ENCODE measurements at places on chromosomes 3 and 15.

DNA sequence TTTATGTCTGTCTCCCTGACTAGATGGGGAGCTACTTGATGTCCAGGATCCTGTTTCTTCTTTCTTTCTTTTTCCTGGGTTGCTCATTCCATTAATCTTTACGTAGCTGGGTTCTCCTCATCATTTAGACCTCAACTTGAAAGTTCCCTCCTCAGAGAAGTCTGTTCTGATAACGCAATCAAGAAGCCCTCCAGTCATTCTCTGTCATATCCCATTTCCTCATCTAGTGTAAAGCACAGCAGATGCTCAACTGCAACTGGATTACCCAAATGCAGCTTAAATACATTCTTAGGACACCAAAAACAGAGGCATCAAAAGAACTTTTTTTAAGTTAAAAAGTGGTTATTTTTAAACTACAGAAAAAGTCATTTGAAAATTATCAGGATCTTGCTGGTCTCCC is 51.7 kb upstream of the ST3GAL6 start:
- DNase-seq = no peak

DNA sequence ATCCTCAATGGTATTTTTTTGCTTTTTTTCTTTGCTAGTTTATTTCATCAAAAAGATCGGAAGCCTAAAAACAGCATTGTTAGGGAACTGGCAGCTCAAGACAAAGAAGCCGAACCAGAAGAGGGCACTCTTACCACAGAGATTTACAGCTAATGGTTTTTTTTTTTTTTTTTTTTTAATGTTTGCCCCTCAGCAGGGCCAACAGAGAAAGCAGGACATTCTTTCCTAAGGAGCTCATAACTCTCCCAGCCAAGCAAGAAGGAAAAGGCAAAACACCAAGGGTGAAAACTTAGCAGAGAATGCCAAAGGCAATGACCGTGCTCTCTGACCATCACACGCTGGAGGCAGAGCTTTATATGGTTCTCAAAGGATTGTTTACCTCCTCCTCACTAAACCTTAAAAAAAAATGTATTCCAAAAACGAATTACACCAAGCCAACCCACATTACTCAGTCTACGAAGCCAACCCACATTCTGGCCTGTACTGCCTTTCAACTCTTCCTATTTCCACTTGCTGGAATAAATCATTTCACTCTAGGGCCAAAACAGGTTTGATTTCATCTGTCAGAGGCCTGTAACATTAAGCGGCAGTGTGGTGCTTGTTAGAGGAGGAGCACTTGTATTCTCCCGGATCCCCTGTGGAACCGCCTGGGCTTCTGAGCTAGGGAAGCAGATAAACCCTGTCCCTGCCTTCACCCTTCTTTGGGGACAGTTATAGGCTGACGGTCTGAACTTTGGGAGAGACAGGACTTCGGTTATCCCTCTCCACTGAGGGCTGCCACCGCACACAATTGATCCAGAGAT is 35.6 kb upstream of the GYG1 start:
- peak; percentile 9 for DNase-seq

GRCh38 chr15:61151791-61152190 is 77.3 kb downstream of the RORA start:
- DNase-seq = no peak

- DNase-seq = no peak
These were observed 11.7 kb upstream of the DUSP7 start for GRCh38 chr3:52068055-52068571.

DNA sequence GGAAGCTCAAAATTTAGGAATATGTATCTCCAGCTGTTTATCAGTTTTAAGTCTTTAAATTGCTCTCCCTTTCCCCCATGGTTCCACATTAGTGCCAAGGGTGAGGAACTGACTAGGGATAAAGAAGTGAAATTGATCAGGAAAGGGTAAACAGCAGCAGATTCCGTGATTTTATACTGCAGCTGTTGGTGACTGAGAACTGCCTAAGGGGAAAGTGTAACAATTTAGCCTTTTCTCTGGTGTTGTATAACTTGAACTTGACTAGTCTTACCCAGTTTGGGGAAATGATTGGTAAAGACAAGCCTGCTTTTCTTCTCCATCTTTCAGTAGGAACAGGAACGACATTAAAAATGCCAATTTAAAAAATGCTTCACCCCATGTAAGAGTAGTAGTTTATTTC is 5.0 kb downstream of the SPRED1 start:
- DNase-seq = no peak

- DNase-seq = no peak
These were observed 207.3 kb downstream of the GABRB3 start for GRCh38 chr15:26565542-26565941.

DNA sequence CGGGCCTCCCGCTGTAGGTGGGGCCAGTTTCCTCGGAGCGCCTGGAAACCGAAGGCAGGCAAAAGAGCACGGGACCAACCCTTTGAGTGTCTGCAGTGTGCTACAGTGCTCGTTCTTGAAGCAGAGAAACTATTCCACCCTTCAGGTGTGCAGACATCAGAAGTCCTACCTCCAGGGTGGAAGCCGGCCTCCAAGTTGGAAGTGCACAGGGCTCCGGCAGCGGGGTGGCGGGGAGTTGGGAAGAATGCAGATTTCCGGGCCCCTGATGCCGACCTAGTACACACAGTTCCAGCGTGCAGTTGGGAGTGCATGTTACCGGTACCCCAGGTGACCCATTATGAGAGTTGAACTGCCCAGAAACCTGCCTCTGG is 3.0 kb downstream of the KLF13 start:
- no peak for DNase-seq

GRCh38 chr3:11671648-11672100 is 28.0 kb upstream of the VGLL4 start:
- no peak for DNase-seq

- no peak for DNase-seq
These were observed 94.6 kb upstream of the NANOGP8 start for GRCh38 chr15:35179739-35180138.

DNA sequence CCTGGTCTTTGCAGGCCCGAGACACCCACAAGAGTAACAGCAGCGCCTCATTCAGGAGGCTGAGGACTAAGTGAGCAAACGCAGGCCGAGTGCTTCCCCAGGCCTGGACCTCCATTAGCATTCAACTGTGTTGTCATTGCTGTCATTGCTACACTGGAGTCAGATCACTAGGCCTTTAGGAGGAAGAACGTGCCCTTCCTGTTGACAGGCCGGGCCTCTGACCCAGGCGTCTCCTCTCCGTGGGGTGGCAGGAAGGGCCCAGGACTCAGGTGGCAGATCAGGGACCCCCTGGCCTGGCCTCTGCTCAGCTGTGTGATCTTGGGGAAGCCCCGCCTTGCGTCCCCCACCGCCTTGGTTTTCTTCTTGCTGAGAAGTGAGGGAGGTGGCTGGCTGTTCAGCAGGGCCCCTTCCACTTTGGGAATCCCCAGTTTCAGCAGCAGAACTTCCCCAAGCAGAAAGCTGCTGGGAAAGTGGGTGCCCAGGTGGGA is 19.1 kb downstream of the ZDHHC19 start:
- DNase-seq = no peak

GRCh38 chr15:50107591-50108408 is 11.2 kb downstream of the ATP8B4 start:
- no peak for DNase-seq

- DNase-seq = no peak
These were observed 47.2 kb upstream of the SLC6A11 start for GRCh38 chr3:10768708-10769394.

DNA sequence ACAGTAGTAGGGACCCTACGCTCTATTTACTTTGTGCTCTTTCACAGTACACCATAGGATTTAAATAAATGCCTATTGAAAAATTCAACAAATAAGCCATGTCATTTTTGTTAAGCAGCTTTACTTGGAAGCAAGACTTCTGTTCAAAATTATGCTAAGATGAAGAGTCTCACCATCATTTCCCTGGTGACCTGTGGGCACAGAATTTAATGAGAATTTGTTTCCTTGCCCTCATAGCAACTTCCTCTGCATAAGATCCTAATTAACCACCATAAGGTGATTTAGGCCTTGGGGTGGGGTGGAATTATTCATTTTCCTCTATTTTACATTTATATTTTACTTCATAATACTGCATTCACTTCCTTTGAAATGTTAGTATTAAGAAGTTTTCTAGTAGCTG is 70.5 kb downstream of the CHL1 start:
- no peak for DNase-seq

- no peak for DNase-seq
These were observed 150.8 kb upstream of the KCNMB2 start for GRCh38 chr3:178385280-178385952.

DNA sequence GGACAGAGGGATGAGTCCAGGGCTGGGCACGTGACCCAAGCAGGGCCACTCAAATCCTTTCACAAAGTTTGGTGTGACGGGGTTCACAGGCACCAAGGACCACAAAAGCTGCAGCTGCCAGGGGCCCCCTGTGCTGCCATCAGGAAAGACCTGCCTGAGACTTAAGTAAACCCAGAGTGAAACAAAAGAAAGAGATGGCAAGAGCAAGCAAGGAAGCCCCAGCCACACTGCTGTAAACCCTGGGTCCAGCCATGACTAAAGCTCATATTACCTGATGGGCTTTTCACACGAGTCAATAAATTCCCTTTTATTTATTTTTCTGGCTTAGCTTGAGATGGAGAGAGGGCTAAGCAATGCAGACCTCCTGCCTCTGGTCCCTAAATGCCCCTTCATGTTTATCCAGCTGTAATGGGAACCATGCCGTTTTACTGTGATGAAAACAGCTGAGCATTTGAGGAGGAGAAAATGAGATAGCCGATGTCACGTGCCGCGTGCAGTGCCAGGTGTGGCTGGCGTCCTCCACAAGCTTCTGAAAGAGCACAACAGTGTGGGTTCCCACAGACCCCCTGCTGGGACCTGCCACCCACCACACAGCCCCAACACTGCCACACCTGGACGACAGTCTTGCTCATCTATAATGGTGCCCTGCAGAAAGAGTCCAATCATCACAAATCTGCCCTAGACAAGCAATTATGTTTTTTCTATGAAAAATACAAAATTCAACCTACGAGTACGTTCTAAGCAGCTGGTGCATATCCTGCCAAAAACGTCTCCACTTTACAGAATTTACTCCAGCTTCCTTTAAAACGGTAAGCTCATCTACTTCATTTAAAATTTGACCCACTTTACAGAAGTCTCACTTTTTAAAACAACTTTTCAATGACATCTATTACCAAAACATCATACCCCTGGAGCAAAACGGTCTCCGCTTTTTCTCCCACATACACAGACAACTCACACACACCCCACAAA is 34.2 kb downstream of the ADAMTS17 start:
- DNase-seq = no peak

- DNase-seq = no peak
These were observed 56.3 kb downstream of the ISG20 start for GRCh38 chr15:88695101-88695500.

DNA sequence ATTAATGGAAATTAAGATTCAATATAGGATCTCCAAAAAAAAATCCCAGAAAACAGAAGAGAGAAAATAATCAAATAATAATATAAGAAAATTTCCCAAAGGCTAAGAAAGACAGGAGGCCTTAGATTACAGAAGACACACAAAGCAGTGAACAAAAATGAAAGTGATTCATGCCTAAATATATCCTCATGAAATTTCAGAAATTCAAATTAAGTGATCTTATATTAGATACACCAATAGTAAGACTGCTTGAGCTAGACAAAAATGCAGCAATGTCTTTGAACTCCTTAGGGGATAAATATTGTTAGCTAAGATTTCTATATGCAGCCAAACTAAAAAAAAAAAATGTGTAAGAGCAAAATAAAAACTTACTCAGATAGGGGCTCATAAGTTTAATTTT is 44.6 kb upstream of the ARPP21 start:
- no peak for DNase-seq

GRCh38 chr3:12394569-12395271 is 89.6 kb upstream of the TSEN2 start:
- DNase-seq = no peak

- no peak for DNase-seq
These were observed 160.5 kb upstream of the NSMCE3 start for GRCh38 chr15:29430124-29430523.

DNA sequence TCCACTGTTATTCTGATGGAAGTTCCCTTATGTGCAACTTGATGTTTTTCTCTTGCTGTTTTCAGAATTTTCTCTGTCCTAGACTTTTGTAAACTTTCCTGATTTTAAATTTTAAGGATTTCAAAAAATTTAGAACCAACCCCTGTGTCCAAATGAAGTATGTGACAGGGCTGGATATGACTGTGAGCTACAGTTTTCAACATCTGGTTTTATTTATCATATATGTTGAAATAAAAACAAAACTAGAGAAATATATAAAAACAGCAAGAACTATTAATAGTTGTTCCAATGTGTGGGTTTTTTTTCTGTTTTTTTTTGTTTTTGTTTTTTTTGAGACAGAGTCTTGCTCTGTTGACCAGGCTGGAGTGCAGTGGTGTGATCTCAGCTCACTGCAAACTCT is 47.4 kb upstream of the PSMD6 start:
- no peak for DNase-seq

DNA sequence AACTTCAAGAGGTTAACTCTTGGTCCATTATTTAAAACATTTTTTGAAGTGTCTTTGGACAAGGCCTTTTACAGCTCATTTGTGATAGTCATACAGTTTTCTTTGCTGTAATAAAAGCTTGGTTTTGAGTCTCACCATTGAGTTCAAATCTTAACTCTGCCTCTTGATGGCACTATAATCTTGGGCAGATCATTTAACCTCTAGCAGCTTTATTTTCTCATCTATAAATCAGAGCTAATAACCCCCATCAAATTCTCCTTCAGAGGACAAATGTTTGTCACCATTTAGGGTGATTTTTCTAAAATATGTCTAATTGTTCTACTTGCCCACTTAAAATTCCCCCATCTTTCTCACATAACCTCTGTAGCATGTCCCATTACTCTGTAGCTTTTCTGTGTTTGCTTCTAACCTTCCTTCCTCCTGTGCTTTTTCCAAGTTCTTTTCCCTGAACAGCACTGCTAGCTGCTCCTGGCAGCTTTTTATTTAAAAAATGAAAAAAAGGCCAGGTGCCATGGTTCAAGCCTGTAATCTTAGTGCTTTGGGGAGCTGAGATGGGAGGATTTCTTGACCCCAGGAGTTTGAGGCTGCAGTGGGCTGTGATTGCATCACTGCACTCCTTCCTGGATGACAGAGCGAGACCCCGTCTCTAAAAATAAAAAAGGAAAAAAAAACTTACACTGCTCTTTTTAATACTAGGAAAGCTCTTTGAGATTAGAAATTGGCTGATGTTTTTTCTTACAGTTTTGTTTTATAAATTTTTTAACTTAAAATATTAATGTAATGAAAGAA is 28.5 kb downstream of the UBE2E1 start:
- DNase-seq = no peak

GRCh38 chr3:104887069-104887468 is 479.6 kb upstream of the ALCAM start:
- no peak for DNase-seq

- no peak for DNase-seq
These were observed 161.2 kb downstream of the FRMD5 start for GRCh38 chr15:44033894-44034293.

DNA sequence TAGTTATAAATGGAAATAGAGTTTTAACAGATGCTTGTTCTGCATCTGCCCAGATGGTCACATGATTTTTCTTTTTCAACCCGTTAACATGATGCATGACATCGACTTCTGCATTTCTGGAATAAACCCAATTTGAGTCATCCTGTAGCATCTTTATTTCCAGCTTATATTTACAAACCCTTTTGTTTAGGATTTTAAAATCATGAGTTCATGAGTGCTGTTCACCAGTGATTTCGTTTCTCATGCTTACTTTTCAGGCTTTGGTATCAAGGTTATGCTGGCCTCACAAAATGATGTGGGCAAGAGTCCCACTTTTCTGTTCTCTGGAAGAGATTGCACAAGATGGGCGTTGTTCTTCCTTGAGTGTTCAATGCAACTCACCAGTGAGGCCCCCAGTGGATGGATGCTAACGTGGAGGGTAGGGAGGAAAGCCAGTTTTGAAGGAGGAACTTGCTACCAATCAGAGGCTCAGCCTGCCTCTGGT is 5.2 kb downstream of the HRH1 start:
- DNase-seq = no peak

Data from stimulated activated CD4-positive, alpha-beta T cell treated with anti-CD3 and anti-CD28 coated beads, Interleukin-4, amount 100 ng/mL, for 48 hours (primary cell).